ENCODE measurements at places on chromosomes 3 and 15.
A peak's percentile ranks its signal among the peaks of the same experiment; 100 is the strongest.

- DNase-seq: peak; percentile 60
Observed at GRCh38 chr3:138833899-138834595, 681 bp downstream of the PIK3CB start.

GRCh38 chr3:30657914-30658313, 51.5 kb downstream of the TGFBR2 start:
- DNase-seq: no peak

GRCh38 chr3:52865994-52866393, 31.2 kb upstream of the MUSTN1 start:
- DNase-seq: no peak

- DNase-seq: no peak
Observed at GRCh38 chr15:77012868-77013267, 17.9 kb downstream of the PSTPIP1 start.

DNA sequence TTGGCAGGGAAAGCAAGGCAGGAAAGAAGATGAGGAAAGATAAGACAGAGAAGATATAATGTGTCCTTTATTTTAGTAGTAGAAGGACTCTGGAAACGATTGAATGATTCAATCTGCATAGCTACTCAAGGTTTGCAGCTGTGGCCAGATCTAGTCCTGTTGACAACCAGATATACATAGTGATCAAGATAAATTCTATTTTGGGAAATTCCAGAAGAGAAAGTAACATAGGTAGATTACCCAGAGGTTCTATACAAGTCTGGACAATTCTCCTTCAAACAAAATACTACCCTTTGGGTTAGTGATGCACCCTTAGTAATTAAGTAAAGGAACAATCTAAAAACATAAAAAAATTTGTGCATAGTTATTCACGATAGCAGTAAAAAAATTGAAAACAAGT, 9.4 kb downstream of the TERC start:
- DNase-seq: no peak

GRCh38 chr3:78614486-78614885, 1153.3 kb downstream of the ROBO1 start:
- no peak for DNase-seq

GRCh38 chr3:96169111-96169766, 645.2 kb upstream of the EPHA6 start:
- DNase-seq: no peak

DNA sequence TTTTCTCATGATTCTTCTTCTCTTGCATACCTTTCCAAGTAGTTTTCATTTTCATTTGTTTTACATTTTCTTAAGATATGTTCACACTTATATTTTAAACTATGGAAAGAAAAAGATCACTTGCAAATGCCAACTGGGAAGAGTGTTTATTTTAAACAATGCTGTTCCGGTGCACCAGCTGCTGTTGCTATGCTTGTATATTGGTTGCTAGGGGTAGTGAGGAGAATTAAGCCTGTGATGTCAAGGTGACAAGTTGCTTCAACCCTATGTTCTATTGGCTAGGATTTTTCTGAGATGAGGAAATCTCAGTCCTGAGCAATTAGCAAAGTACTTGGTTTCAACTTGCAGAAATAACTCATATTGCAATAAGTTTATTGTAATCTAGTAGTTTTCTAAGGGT, 500.1 kb downstream of the MFSD1 start:
- no peak for DNase-seq

- no peak for DNase-seq
Observed at GRCh38 chr15:50124631-50125030, 5.6 kb upstream of the ATP8B4 start.

GRCh38 chr15:71970435-71970834, 147.5 kb downstream of the MYO9A start:
- no peak for DNase-seq

Measured in HuH-7 (cell line).